ENCODE measurements at places on chromosomes 2 and 18. TPM values are rescaled to one million over a fixed set of nuclear protein-coding genes. Genes with fewer than 3 reads are reported as not detected.

- DNase-seq, result peak; percentile 30
Measured at GRCh38 chr18:500632-501405, at the start of gene COLEC12. Gene COLEC12, minus strand, starts transcription at chr18:500701. Its CDS starts 187 bp downstream, at chr18:500514.

GALR1 gene
- total RNA-seq, result not detected

DNA sequence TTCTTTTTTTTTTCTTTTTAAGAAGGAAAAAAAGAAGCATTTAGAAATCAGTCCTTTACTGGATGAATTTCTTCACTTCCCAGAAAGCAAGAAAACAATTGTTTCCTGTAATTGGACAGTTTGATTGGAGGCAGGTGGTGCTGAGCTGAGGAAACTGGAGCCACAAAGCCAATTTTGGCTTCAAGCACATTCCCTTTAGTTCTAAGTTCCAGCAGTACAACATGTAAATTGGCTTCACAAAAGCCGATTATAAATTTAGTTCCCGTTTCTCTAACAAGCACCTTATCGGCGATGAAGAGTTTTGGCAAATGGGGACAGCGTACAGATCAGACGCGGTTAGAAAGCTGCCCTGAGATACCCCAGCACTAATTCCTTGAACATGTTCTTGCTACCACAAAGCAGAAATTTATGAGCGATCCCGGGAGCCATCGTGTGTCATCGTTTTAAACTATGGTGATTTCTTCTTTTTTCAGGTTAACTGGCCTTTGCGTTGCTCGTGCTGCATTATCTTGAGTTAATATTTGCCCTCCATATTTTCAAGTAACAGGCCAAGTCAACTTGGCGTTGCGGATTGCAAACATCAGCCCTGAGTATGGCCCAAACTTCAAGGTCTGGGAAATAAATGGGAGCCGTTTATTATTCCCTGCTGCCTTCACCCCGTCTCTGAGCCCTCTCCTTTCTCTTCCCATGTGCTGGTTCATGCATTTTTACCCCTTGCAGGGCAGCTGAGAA is 190.4 kb upstream of the ID2 start:
- DNase-seq, result no peak

- no peak for DNase-seq
Measured at GRCh38 chr2:187422282-187422681, 25.8 kb downstream of the CALCRL start.

FKBP1B gene
- 22.0 TPM for total RNA-seq

- no peak for DNase-seq
Measured at GRCh38 chr18:24395049-24395795, 2.4 kb downstream of the OSBPL1A start.

DNA sequence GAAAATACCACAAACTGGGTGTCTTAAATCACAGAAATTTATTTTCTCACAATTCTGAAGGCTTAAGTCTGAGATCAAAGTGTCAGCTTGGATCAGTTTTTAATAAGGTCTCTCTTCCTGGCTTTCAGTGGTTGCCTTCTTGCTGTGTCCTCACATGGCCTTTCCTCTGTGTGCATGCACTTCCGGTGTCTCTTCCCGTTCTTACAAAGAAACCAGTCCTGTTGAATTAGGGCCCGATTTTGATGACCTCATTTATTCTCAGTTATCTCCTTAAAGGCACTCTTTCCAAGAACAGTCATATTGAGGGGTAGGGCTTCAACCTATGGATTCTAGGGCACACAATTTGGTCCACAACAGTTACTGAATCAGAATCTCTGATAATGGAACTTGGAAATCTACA is 5.4 kb upstream of the XIRP2 start:
- no peak for DNase-seq

DNA sequence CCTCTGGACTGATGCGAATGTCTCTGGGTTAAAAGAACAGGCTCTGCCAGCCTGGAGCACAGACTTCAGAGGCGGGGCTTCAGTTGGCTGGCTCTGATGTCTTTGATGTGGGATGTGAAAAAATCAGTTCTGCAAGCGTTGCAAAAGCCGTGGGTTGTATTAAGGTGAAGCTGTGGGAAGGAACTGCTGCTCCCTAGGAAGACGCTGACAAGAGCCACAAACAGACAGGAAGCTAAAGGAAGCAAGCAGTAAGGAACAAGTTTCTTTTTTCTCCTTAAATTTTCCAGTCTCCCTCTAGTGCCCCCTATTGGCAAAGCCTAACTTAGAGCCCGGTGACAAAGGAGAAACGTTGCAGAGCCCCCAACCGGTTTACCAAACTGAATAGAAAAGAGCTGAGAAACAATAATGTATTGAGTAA is 239.0 kb downstream of the CCDC178 start:
- peak; percentile 36 for DNase-seq

NT5C1B gene
- not detected for total RNA-seq

GRCh38 chr18:9248661-9249060 is 85.9 kb upstream of the TWSG1 start:
- DNase-seq, result no peak

MYOM1 gene
- 1.4 TPM for total RNA-seq

DNA sequence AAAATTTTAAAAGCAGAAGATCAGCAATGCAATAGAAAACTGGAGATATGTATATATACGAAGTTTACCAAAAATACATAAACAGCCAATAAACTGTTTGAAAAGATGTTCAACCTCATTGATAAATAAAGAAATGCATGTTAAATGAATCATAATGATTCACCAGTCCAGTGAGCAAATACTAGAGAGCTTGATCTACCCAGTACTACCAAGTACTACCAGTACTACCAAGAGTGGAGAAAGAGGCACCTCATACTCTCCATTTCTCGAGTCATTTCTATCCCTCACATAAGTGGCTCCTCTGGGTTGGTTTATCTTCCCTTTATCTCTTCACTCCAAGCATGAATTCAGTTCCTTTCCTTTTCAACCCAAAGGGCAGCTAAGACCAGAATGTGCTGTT is 138.9 kb downstream of the MREG start:
- no peak for DNase-seq

NAT8 gene
- not detected for total RNA-seq

DNA sequence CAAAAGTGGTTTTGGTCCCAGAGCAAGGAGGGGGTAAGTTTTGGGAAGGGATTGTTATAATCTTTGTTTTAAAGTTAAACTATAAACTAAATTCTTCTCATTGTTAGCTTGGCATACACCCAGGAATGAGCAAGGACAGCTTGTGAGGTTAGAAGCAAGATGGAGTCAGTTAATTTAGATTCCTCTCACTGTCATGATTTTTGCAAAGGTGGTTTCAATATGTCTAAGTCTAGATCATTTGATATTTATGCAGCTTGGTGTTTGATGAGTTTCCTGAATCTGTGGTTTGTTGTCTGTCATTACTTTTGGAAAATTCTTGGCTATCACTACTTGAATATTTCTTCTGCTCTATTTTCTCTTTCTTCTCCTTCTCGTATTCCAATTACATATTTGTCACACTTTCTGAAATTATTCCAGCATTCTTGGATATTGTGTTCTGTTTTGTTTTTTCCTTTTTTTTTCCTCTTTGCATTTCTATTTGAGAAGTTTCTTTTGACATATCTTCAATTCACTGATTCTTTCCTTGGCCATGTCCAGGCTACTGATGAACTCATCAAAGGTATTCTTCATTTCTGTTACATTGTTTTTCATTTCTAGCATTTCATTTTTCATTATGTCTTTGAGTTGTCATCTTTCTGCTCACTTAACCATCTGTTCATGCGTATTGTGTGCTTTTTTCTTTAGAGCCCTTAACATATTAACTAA is 5.1 kb downstream of the SP140 start:
- DNase-seq, result no peak

GRCh38 chr2:190197143-190197720 is 122.4 kb downstream of the HIBCH start:
- DNase-seq, result no peak

CFAP221 gene
- total RNA-seq, result 3.0 TPM

GRCh38 chr2:13014783-13015182 is 298.0 kb downstream of the TRIB2 start:
- no peak for DNase-seq

RAB6C gene
- total RNA-seq, result not detected

SERPINB13 gene
- total RNA-seq, result not detected

GRCh38 chr2:8907764-8908288 is 70.4 kb upstream of the KIDINS220 start:
- no peak for DNase-seq

POTEC gene
- total RNA-seq, result not detected

DNA sequence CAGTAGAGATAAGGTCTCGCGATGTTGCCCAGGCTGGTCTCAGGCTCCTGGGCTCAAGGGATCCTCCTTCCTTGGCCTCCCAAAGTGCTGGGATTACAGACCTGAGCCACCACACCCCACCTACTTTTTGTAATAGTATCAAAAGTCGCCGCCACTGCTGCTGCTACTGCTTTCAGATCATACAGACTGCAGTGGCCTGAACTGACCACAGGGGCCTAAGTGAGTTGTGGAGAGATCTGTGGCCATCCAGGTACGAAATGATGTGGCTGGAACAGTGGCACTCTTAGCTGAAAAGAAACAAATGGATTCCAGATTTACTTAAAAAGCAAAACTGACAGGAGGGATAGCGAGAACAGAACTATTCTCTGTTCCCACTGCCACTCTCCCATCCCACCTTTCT is 32.9 kb upstream of the POMC start:
- no peak for DNase-seq

- DNase-seq, result no peak
Measured at GRCh38 chr2:40935349-40935748, 483.5 kb upstream of the SLC8A1 start.

DNA sequence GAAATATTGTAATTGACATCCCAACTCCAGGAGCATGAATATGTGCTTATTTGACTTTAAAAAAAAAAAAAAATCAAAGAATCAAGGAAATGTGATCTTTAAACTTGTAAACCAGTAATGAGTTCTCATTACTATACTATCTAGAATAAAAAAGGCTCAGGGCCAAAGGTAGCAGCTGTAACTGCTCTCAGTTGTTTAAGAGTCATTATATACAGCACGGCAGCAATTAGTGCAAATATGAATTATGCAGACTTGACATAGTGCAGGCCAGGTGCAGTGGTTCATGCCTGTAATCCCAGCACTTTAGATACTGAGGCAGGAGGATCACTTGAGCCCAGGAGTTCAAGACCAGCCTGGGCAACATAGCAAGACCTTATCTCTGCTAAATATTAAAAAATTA is 125.7 kb upstream of the TTC39C start:
- no peak for DNase-seq

C18orf54 gene
- 27.9 TPM for total RNA-seq

DNA sequence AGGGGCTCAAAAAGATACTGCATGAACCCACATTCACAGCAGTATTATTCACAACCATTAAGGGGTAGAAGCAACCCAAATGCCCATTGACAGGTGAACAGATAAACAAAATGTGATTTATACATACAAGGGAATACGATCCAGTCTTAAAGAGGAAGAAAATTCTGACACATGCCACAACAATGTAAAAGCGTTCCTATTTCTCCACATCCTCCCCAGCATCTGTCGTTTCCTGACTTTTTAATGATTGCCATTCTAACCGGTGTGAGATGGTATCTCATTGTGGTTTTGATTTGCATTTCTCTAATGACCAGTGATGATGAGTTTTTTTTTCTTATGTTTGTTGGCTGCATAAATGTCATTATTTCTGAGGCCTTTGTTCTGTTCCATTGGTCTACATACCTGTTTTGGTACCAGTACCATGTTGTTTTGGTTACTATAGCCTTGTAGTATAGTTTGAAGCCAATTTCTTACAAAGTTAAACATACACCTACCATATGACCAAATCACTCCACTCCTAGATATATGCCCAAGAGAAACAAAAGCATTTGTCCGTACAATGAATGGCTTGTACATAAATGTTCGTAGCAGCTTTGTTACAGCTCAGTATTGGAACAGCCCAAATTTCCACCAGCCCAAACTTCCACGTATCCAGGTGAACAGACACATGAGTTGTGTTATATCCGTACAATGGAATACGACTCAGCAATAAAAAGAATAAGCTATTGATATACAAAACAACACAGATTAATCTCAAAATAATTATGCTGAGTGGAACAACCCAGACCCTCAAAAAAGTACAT is 85.1 kb downstream of the TMEM131 start:
- DNase-seq, result no peak

- DNase-seq, result no peak
Measured at GRCh38 chr2:201880579-201880978, 74.2 kb downstream of the CDK15 start.

RTP5 gene
- total RNA-seq, result not detected

DNA sequence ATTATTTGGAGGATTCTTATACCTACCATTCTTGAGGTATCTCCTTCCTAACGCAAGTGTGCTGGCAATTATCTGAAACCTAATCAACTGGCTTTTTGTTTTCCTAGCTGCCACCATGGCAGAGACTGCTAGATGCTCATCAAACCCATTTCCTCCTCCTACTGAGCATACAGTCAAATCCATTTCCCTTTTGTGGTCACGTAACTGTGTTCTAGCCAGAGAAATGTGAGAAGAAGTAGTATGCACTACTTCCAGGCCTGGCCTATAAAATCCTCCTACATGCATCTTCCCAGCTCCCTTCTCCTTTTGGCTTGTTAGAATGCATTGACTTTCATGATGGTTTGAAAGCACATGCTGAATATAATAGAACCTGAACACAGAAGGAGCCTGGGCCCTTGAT is 494.1 kb upstream of the MEIS1 start:
- DNase-seq, result no peak

CXCR1 gene
- total RNA-seq, result not detected

RELCH gene
- 21.2 TPM for total RNA-seq

GRCh38 chr2:152198499-152198898 is 22.9 kb upstream of the STAM2 start:
- no peak for DNase-seq

DNA sequence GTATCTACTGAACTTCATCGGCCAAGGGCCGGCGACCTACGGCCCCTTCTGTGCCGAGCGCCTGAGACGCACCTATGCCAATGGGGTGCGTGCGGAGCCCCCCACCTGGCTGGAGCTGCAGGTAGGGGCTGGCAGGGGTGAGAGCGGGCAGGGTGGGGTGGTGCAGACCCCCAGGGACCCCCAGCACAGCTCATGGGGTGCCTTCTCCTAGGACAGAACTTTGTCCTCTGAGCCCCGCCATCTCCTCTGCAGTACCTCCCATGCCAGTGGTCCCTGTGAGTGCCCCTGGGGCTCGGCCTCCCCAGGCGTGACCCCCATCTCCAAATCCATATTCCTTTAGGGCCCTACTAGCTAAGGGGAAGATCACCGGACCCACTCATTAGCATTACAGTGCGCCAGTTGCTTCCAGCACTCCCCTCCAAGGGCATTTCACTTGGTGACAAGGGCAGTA is 23.9 kb upstream of the GPR17 start:
- no peak for DNase-seq

DNA sequence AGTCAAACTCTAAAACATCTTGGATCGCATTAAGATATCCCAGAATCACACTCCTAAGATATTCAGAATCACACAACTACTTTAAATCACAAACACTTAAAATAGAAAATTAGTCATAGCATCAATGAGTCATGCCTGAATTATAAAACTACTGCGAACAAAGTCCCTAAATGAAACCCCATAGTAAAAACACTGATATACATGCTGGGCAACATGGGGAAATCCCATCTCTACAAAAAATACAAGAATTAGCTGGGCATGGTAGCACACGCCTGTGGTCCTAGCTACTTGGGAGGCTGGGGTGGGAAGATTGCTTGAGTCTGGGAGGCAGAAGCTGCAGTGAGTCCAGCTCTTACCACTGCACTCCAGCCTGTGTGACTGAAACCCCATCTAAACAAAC is 101.7 kb downstream of the COBLL1 start:
- no peak for DNase-seq

- DNase-seq, result no peak
Measured at GRCh38 chr2:172046080-172046678, 39.1 kb upstream of the DLX1 start.

GRCh38 chr2:28263690-28264089 is 129.0 kb upstream of the FOSL2 start:
- no peak for DNase-seq

Measured in neural crest cell (in vitro differentiated cells).